Skin of body (tissue), 3 donors: ENCODE measurements at places on chromosomes 7 and 10. TPM values are rescaled to one million over a fixed set of nuclear protein-coding genes. Genes with fewer than 3 reads are reported as not detected.

The ATP6V0E2 gene
- 4.1 TPM for total RNA-seq

The CFAP46 gene
- 0.39 TPM for total RNA-seq

- DNase-seq: peak; percentile 30
Measured at GRCh38 chr10:97333351-97333600, 1.3 kb downstream of the FRAT2 start.

- no peak for DNase-seq
Measured at GRCh38 chr7:84985073-84985784, 201.6 kb downstream of the SEMA3D start.

- DNase-seq: no peak
Measured at GRCh38 chr7:48009257-48009656, 19.6 kb downstream of the SUN3 start.
